ENCODE measurements at places on chromosomes 3 and 15.

DNA sequence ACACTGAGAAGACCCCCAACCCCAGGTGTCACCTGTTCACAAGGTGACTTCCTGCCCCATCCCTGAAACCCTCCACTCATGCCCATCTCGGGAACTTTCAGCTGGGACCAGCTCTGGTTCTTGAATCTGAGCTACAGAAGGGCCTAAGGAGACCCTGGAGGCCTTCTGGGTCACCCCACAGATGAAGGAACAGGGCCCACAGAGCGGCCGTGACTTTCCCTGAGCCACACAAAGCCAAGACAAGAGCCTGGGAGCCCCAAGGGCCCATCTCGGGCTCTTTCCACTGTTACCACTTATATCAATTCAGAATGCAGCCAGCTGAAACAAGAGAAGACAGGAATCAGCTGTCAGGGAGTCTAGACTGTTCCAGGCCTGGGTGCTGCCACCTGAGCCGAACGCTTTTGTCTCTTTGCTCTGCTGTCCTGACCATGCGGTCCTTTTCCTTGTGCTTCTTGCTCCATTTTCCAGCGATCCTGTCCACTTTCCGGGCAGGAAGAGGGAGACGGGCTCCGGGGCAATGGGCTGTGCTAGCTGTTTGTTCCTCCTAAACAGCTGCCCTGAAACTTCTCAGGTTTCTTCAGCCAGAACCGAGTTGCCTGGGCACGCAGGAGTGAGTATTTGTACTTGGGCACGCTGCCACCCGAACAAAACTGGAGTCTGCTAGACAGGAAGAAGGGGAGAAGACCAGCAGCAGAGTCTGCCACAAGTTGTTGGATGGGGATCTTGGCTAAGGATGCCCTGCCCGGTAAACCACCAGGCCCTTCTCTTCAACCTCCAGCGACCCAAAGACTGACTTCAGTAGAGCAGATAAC is 28.0 kb upstream of the PIGZ start:
- DNase-seq = no peak

DNA sequence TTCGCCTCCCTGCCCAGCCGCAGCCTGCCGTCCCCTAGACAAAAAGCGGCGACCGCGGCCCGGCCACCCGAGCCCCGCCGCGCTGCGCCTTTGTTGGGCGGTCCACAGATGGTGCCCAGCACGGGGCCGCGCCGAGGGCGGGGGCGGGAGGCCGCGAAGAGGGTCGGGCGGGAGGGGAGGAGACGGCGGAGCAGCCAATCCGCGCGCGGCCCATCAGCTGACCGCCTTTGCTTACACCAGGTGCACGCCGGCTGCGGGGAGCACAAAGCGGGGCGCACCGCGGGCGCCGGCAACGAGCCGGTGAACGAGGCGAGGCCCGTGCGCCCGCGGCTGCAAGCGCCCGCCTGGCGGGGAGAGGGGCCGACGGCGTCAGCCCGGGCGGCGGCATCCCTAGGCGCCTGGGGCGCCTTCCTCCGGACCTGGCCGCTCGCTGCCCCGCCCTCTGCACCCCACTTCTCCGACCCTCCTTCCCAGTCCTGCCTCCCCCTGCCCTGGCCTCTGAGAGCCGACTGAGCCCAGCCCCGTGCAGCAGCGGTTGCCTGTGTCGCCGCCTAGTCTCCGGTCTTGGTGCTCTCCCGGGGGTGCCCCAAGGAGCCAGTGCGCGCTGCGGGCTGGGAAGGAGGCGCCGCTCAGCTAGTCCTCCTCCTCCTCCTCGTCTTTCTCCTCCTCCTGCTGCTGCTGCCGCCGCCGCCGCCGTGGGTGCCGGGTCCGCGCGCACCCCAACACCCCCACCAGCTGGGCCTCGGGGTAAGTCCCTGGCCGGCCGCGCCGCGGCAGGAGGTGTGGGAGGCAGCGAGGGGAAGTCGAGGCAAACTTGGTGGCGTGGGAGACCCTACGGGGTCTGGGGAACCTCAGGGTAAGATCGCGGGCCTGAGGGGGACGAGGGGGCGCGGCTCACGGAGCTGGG is at the start of gene LRRN1:
Gene LRRN1, plus strand, starts transcription at position 259 of the 907 bp plus-strand sequence. CDS start 45,211 bp downstream, outside the sequence.
- peak; percentile 73 for DNase-seq

GRCh38 chr3:66144568-66145407 is 76.0 kb upstream of the SLC25A26 start:
- DNase-seq = peak; percentile 5

DNA sequence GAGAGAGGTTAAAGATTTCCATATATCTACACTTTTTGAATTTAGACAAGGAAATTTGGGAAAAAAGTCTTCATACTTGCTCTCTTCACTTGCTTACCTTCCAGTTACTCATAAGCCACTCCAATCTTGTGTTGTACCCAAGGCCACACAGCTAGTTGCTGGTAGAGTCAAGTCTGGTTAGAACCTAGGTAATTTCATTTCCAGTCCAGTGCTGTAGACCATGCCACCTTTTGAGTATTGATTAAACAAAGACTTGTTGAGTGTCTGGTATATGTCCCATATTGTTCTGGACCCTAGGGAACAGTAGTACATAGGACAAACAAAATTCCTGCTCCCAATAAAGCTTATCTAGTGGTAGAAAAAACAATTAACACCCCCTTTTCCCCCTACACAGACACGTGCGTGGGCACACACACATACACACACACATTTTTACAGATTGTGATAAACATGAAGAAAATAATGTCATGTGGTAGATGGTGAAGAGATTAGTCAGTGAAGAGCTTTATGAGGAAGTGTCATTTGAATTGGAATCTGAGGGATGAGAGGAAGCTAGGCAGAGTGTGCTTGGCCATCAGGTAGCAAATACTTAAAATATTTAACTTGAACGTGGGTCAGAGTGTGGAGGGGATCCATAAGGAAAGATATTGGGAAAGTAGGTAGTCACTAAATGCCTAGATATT is 2.1 kb downstream of the CMC1 start:
- no peak for DNase-seq
